ENCODE measurements at places on chromosomes 1 and 21.

DNA sequence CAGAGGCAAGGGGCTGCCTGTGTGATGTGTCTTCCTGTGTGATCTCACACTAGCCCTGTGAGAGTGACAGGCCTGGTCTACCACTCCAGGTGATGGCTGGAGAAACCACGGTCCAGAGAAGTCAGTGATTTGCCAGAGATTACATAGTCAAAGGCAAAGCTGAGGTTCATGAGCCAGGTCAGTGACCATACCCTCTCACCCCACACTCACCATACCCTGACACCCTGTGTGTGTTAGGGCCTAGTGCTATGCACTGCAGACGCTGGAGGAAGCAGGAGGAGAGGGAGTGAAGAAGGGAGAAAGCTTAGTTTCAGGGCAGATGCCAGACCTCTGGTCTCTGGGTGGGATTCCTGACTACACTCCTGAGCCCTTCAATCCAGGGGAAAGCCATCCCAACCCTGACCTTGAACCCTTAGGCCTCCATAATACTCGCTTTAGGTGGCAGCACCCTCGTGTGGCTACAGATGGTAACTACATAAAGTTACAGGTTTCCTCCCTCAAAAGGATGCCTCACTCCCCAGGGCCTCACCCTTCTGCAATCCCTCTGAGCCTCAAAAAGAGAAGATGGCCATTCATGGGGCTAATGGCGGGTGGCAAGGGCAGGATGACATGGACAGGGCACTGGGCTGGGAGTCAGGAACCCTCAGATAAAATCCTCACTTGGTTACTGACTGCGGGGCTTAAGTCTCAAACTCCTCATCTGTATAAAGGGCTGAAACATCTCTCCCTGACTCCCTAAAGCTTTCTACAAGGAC lies 20.8 kb upstream of the SDC3 start:
- DNase-seq, result peak; percentile 31

- no peak for DNase-seq
These were observed 357.5 kb upstream of the RUNX1 start for GRCh38 chr21:35406635-35407034.

GRCh38 chr1:160629286-160630210 lies 17.3 kb downstream of the SLAMF1 start:
- peak; percentile 43 for DNase-seq

- DNase-seq, result no peak
These were observed 142.0 kb upstream of the COA6 start for GRCh38 chr1:234231061-234231892.

- DNase-seq, result no peak
These were observed 44.5 kb downstream of the ZBTB8OS start for GRCh38 chr1:32605711-32606424.

GRCh38 chr1:44347280-44347679 lies 7.8 kb downstream of the ERI3 start:
- no peak for DNase-seq

GRCh38 chr1:185843297-185843869 lies 109.2 kb downstream of the HMCN1 start:
- DNase-seq, result no peak

DNA sequence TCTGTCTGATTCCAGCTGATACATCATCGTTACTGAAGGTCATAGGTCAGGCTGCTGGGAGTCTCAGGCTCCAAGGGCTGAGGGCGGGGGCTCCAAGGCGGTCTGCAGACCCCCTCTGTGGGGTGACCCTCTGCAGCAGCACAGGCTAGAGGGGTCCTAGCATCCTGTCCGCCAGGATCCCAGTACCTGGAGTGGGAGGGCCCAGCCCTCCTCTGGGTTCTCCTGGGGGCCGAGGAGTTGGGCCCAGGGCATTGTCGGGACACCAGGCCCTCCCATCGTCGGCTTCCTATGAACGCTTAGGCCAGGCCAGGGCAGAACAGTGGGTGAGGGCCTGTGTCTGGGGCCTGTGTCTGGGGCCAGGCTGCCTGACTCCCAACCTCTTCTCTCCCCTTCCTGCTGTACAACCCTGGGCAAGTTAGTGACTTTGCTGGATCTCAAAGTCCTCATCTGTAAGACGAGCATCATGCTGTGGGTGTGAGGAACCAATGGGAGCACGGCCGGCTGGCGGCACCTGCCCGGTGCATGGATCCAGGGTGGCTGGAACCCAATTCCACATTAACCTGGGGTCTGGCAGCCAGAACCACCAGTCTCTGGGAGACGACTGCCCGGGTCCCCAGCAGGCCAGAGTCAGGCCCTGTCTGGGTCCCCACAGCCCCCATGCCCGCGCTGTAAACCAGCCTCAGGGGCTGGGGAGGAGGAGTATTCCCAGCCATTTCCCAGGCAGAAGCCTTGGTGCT lies 56.2 kb upstream of the COL18A1 start:
- DNase-seq, result no peak

GRCh38 chr1:234040446-234041317 lies 136.2 kb downstream of the SLC35F3 start:
- no peak for DNase-seq

DNA sequence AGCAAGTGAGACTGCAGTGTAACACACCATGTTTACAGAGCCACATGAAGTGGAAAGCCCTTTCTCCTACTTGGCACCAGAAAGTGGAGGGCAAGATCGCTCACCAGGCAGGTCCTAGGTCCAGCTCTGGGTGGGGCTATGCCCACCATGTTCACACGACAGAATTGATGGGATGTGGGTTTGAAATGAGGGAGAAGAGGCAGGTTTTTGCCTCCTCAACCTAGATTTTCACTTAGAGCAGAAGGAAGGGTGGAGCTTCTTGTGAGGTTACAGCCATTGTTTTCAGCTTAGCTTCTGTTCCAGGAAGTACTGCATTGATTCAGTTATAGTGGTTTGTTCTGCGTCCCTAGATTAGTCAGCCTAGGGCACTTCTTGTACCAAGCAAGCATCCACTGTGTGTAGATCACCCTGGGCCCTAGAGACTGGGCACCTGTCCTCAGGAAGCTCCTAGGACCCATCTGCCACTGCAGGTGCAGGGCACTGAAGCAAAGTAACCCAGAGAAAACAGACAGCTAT lies 2.3 kb downstream of the CD53 start:
- peak; percentile 57 for DNase-seq

DNA sequence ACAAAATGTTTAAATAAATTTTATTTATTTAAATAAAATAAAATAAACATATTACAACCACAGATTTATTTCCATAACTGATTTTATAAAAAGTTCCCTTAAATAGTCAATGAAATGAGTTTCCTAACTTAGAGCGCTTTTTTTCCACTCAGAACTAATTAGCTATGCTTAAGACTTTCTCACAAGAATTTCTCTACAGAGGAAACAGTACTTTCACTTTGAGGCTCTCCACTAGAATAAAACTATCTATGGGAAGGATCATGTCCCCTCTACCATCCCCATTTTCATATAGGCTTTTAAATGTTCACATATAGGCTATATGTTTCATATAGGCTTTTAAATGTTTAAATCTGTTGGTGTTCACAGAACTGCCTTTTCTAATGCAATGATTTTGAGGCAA lies 40.0 kb upstream of the DPH5 start:
- no peak for DNase-seq

DNA sequence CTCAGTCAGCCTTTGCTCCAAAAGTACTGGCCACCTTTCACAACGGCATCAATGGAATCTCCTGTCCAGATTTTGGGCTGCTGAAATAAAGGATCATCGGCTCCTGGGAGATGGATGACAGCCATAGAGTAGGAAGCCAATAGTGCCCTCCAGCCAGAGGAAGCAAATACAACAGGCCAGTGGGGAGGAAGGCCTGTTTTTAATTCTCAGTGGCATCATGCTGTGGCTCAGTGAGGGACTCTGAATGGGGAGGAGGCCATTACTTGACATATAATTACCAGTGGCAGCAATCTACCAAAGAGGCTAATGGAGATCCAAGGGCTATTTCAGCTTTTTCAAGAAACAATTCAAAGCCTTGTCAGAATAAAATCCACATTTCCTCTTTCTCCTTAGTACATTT lies 26.7 kb downstream of the COLGALT2 start:
- no peak for DNase-seq

GRCh38 chr1:180928331-180929230 lies 15.9 kb downstream of the KIAA1614 start:
- DNase-seq, result no peak

GRCh38 chr1:180640531-180640949 lies 8.7 kb downstream of the XPR1 start:
- DNase-seq, result no peak

DNA sequence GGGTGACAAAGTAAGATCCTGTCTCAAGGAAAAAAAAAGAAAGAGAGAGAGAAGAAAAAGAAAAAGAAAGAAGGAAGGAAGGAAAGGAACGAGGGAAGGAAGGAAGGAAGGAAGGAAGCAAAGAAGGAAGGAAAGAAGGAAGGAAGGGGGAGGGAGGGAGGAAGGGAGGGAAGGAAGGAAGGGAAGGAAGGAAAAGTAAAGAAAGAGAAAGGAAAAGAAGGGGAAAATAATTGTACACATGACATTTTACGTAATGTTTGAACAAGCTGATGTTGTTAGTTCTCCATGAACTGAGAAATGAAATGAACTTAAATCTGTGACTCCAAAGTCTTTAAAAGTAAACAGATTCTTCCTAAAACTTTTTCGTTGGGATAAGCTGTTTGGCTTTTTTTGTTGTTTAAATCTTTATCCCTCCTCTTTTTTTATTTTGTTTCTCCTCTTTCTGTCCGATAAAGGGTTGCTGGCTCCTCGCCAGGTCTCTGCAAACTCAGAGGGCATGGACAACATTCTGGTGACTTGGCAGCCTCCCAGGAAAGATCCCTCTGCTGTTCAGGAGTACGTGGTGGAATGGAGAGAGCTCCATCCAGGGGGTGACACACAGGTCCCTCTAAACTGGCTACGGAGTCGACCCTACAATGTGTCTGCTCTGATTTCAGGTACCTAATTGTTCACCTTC lies 59.8 kb downstream of the IL12RB2 start:
- peak; percentile 14 for DNase-seq

DNA sequence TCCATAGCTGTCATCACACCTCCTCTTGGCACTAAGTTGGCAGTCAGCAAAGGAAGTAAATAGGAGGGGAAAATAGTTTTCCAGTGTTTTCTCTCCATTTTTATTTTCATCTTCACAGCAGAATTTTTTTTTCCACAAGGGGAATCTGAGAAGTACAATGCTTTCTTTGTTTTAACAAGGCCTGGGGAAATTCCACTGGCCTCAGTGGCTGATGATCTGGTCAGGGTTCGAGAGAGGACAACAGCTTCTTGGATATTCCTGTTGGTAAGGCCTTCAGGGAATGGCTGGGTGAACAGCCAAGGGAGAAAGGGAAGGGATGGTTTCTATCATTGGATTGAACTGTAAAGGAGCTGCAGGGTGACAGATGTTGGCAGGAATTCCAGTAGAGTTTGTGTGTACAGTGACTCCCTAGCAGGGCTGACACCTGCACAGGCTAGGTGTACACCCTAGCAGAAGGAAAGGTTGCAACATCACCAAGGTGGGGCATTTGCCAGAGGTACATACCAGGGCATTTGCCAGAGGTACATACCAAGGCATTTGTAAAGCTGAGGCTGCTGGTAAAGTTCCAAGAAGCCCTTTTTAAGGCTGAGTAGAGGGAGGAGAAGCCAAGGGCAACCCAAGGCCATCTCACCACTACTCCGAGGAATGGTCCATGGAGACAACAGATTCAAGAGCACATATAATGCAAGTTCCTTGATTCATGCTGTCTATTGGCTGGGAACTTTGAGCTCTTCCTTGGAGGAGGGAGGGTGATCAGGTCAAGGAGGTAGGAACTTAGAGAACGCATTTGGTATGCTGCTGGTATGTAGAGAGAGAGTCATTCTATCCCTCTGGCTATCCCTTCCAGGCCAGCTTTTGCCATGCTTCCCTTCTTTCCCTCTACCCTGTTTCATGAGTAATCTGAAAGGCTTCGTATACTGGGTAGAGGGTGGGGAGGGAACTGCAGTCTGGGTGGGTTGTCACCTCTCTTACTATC lies 3.1 kb downstream of the GJA5 start:
- no peak for DNase-seq

DNA sequence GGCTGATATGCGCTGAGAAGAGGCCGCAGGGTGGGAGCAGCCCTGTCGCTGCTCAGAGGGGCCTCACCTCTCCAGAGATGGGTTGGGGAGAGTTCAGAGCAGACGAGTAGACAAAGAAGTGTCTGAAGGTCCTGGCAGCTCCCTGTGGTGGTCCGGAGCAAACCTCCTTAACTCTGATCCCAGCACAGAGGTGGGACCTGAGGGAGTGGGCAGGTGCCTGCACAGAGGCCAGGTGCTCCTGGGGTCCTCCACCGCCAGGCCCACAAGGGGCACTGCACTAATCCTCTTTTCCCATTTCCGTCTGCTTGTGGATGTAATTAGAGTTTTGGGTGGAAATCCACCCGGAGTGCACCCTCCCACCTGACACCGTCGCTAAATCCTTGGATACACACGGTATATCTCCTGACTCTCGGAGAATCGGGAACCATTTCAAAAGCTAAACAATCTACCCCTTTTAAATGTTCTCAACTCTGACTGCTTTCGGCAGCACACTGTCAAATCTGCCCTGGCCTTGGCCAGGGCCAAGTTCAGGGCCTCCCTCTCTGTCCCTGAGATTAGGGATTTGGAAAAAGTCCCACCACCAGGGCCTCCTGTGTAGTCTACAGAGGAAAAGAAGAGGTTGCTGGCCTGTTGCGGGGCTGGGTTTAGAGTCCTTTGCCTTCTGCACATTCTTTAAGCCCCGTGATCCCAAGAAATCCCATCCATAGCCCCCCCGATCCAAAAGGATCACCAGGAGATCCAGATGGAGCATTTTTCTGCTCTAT lies 22.4 kb downstream of the CASZ1 start:
- no peak for DNase-seq

GRCh38 chr1:157724537-157725220 lies 24.1 kb upstream of the FCRL3 start:
- DNase-seq, result no peak

GRCh38 chr1:29121516-29121935 lies 2.2 kb downstream of the TMEM200B start:
- peak; percentile 10 for DNase-seq

DNA sequence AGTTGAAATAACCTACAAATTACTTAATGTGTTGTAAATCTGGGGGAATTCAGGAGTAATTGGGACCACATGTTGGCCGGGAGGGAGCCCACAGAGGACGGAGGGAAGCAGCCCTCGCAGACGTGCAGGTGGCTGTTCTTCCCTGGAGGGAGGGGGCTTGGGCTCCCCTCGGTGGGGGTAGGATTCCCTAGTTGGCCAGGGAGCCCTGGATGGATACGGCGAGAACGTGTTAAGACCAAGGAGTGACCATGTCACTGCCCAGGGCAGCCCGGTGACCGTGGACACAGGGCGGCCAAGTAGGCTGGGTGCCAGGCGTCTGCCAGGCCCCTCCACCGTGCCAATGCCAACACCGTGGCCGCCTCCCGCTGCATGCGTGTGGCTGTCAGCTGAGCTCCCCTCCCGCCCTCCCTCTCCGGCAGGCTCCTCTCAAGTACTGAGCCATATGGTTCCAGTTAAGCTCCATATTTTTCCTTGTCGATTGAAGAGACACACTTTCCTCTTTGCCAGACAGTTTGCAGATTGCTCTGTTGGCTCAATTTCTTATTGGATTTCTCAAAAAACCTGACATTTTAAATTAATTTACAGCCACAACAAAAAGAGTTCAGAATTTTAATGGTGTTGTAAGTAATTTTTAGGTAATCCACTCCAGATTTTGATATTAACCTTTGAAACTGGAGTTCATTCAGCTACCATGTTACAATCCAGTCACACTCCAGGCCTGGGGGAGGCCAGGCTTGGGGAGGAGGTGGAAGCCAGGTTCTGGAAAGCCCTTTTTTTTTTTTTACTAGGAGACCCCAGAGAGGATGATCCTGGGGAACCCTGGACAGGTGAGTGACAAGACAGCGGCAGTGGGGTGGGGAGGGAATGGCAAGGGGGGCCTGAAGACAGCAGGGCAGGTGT lies 71.2 kb downstream of the CASZ1 start:
- DNase-seq, result no peak
